ENCODE measurements at places on chromosomes 7 and 10.

DNA sequence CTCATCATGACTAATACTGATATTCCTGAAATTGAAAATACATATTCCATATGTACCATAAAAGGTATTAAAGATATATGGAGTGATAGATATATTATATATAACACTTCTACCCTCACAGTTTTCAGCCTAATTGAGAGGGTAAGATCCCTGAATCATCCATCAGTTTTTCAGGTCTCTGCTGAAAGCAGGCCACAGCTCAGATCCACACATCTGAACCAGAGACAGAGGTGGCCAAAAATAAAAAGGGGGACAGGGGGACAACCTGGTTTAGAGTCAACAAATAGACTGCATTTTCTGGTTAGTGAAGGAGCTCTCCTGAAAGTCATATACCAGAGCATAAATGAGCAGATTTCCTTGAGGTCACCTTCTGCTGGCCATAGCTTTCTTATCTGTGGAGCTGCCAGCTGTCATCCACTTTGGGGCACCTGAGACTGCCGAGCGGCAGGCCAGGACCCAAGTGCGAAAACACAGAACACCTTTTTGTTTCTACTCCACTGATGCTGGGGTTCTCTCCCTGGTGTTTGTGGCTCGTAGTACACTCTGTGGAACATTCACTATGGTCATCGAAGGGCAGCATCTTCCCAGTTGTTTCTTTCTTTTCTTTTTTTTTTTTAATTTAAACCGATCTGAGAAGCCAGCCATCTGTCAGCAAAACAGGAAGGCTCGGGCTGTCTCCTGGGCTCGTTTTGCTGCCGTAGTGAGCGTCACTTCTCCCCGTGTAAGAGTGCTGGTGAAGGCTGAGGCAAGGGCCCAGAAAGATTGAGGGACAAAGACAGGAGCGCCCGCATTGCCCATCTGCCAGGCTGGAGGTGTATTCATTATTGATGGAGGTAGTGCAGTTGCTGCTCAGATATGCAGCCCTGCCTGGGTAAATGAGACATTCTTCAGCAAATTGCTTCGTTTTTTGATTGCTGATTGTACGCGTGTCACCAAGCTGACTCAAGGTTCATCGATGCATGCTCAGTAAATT lies 13.5 kb downstream of the IKZF1 start:
- no peak for DNase-seq

GRCh38 chr7:113122744-113123143 lies 4.4 kb upstream of the SMIM30 start:
- DNase-seq, result no peak

DNA sequence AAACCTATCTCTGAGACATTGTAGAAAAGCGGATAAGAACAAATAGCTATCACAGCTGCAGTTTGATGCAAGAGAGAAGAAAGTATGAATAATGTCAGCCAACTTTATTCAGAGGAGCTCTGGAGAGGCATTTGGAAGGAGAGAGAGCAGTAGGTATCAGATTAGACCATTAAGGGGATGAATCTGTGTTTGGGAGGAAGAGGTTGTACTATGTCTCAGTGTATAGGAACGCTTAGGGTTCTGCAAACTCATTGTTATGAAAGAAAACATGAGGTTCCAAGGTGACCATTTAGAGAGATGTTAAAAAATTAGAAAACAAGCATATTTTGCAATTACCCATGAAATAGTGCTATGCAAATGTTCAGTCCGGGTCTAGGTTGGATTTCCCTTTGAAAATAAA lies 207.5 kb upstream of the GNAI1 start:
- DNase-seq, result no peak

DNA sequence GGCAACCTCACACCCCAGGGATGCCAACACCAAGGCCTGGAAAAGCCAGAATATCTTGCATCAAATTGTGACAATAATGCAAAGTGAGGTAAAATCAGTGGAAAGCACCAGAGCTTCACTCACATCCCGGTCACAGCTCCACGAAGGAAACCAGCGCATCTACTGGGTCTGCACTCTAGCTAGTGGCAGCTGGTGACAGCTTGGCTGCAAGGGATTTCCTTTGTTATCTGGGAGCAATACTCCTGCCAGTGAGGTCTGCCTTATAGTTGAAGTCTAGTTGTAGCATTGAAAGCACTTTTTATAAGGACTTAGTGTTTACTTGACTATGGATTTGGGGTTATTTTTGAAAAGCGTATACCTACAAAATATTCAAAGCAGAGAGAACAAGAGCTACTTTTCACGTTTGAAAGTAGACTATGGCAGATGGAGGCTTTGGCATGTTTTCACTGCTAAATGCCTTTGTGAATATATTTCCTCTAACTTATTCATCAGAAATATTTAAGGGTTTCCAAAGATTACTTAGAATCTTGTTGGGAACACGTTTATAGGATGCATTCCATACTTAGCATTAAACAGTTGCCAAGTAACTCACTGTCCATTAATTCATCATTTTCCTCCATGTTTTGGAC lies 26.1 kb downstream of the WDFY4 start:
- DNase-seq, result no peak

DNA sequence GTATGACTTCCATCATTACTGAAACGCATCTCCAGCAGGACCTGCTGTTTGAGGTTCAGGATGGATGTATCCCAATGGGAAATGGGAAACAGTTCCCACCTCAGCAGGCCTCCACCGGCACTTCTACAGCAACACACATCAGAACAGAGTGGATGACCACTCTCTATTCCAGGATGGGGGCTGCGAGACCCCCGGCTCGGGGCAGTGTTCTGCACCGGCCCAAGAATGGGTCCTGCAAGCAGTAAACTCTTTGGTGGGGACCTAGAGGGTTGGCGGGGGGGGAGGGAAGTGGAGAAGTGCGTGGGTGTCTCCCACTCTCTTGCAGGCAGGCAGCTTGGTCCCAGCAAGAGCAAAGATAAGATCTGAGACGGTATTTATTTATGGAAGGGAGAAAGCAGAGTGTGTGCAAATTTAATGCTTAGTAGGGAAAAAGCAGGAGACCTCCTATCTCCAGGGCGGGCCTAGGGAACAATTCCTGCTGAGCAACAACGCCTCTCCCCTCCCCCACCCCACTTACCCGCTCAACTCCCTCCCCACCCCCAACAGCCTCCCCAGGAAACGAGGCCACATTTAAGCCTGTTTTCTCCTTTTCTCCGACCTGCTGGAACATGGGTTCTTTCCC lies 4.0 kb downstream of the SFMBT2 start:
- no peak for DNase-seq

DNA sequence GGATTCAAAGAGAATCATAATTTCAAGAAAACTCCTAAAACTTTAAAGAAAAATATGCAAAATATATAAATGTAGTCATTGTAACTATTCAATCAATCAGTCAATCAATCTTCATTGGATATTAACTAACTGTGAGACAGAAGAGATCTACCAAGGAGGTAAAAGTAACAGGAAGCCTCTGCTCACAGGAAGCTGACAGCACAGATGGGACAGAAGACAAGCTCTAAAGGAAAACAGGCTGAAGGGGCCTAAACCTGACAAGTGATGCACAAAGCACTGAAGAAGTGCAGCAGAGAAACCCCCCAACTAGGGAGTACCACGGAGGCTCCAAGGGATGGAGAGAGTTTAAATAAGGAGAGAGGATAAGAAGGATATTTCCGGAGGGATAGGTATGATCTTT lies 173.0 kb downstream of the SKAP2 start:
- DNase-seq, result no peak

- DNase-seq, result no peak
Measured at GRCh38 chr7:138001529-138002095, at the start of gene CREB3L2. CREB3L2 (minus strand) TSS chr7:138002086; CDS start chr7:138001705, 381 bp downstream.

All from NCI-H1694 treated with DMSO at 0.1 percent for 48 hours (cell line).